GM12891 (cell line): ENCODE measurements at places on chromosomes 3 and 15.

DNA sequence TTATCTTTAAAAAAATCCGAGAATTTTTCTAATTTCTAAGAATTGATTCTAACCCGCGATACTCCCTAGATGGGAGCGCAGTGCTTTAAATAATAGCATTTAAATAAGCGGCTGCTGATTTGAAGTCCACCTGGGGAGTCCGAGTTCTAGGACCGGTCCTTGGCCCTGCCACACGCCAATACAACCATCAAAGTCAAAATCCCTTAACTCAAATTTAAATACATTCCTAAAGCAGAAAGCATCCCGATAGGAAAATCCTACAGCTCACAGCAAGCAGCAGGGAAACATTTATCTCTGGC is 508 bp upstream of the ECT2 start:
- no peak for DNase-seq

- no peak for DNase-seq
Observed at GRCh38 chr3:162165346-162165745, 668.7 kb downstream of the OTOL1 start.

DNA sequence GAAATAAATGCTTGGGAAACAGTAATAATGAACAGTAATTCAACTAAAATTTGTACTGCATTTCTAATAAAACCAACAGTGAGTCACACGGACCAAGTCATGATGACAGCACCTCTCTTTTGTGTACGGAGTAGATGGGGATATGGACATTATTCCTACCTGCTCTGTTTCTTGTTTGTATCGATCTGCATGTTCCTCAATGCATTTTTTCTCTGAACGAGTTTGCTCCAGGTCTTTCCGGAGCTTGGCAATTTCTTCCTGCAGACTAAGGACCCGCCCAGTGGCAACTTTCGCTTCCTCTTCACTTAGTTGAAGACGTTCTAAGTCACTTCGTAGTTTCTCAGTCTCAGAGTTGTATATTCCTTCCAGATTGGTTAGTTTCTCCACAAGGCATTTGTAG is 74.4 kb upstream of the MYO5C start:
- DNase-seq = no peak

GRCh38 chr15:37045859-37046740 is 54.2 kb downstream of the MEIS2 start:
- no peak for DNase-seq
